BJ (cell line): ENCODE measurements at places on chromosomes 5 and 9. TPM values are rescaled to one million over a fixed set of nuclear protein-coding genes. Genes with fewer than 3 reads are reported as not detected.

- no peak for DNase-seq
Observed at GRCh38 chr5:137453483-137454080, 45.5 kb downstream of the SPOCK1 start.

GRCh38 chr5:32932241-32932935, 221.3 kb downstream of the NPR3 start:
- DNase-seq = no peak

Gene NANS
- 142 TPM in 2 replicates for polyA plus RNA-seq

- DNase-seq = no peak
Observed at GRCh38 chr9:131736431-131736830, 3.4 kb downstream of the RAPGEF1 start.

DNA sequence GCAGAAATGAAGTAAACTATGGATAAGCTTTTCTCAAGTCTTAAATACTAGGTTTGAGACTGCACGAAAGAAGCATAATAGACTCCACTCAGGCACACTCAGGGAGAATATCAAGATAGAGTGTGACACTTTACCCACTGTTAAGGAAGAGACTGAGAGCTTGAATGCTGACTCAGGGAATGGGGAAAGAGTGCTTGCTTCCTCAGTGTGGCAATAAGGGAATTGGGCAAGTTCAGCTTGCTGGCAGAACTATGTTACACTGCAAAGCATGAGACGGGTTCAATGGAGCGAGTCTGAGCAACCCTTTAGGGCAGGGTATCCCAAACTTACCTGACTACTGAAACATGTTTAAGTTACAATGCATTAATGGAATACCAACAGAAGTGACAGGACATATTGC, 237.7 kb upstream of the MEF2C start:
- DNase-seq = no peak

DNA sequence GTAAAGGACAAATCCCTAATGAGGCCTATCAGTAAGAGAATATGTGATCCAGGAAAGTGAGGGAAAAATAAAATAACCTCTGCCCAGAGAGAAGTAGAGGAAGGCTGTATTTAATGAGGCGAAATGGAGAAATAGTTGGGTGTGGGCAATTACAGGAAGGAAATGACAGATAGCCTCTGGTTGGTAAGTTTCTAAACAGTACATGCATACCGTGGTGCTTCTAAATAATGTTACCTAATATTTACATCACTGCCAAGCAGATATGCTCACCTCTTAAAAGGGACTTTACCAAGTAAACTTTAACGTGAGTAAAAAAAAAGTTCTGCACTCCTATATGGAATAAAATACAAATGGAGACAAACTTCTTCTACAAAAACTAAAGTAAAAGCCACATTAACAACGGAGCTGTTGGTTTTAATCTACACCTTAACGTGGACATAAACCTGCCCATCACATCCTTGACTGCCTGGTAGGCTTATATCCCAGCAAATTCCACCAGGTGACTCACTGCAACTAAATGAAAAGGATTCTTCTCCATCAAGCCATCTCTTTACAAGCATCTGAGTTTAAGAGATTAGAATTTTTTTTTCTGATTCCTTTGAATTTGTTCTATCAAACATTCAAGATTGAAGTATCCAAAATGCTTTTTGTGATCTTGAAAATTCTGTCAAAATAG, 12.4 kb downstream of the NFIL3 start:
- no peak for DNase-seq

Gene GDA
- not detected in 2 replicates for polyA plus RNA-seq

- DNase-seq = no peak
Observed at GRCh38 chr5:144209361-144209760, 38.7 kb downstream of the KCTD16 start.

GRCh38 chr5:66621146-66621545, 25.0 kb downstream of the MAST4 start:
- DNase-seq = no peak

GRCh38 chr5:53376853-53377252, 103.6 kb upstream of the FST start:
- no peak for DNase-seq

Gene PCDHA5
- not detected in 2 replicates for polyA plus RNA-seq

Gene MTAP
- polyA plus RNA-seq = 14.2 and 18.2 TPM in 2 replicates

Gene FBLL1
- polyA plus RNA-seq = 0.56 and 0.61 TPM in 2 replicates

- DNase-seq = no peak
Observed at GRCh38 chr5:149748471-149749094, 18.5 kb downstream of the PPARGC1B start.

Gene LPAR1
- 211 and 224 TPM in 2 replicates for polyA plus RNA-seq

Gene LIX1
- polyA plus RNA-seq = not detected in 2 replicates

DNA sequence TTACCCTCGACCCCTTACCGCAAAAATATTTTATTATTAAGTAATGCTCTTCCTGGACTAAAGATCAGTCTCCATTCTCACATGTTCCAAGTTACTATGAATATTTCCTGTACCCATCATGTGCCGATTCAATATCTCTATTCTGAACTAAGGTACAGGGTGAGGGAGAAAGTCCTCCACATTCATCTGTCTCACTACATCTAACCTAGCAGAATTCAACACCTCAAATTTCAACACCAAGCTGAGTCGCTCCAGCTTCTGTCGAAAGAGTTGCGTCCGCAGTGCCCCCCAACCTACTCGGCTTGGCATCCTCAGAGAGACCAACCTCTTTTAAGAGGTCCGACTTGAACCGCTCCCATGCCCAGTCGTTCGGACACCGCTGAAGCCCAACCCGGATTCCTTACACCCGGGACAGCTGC, 1.0 kb downstream of the CERT1 start:
- no peak for DNase-seq

Gene RACK1
- polyA plus RNA-seq = 6,186 and 8,520 TPM in 2 replicates

GRCh38 chr5:76952795-76953536, at the start of gene CRHBP:
TSS of gene CRHBP (plus strand) at chr5:76953045. CDS start at chr5:76953135, 90 bp downstream.
- DNase-seq = no peak

Gene PCDHGA7
- polyA plus RNA-seq = 1.8 and 3.6 TPM in 2 replicates

GRCh38 chr5:108487951-108488350, 106.1 kb upstream of the FBXL17 start:
- DNase-seq = no peak

Gene SPAAR
- polyA plus RNA-seq = 0.23 and 0.32 TPM in 2 replicates

DNA sequence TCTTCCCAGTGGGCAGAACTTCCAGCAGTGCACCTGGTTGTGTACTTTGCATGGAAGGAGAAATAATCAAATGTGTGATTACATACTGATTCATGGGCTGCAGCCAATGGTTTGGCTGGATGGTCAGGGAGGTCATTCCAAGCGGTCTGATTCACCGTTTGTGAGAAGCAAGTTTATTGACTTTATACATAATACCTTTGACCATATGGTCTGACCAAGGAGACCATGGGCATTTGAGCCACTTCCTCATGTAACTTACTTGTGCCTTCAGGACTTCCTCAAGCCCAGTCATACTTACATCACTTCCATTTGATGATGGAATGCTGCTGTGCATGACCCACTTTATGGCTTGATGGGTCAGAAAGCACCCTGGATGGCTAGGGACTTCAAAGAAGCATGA, 41.1 kb downstream of the DAP start:
- DNase-seq = peak; percentile 80

GRCh38 chr5:7088849-7089248, 307.1 kb upstream of the ADCY2 start:
- DNase-seq = no peak

Gene CCDC183
- 0.20 and 0.33 TPM in 2 replicates for polyA plus RNA-seq

Gene ADAMTSL1
- 12.6 and 17.2 TPM in 2 replicates for polyA plus RNA-seq

Gene SCGB3A2
- polyA plus RNA-seq = not detected in 2 replicates

DNA sequence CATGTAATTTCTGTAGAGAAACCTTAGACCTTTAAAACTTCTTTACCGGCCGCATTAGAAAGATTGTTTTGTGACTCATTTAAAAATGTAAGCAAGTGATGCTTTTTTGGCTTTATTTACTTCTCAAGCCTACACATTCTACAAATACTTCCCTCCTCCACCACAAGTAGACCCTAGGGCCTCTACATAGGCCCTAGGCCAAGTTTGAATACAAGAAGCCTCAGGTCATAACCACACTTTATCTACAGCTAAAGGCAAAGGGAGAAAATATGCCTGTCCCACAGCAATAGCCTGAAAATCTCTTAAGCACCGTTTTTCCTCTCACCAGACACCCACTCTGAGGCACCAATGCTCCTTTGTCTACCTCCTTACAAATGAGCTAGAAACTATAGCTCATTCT, 53.9 kb downstream of the CSNK1A1 start:
- peak; percentile 86 for DNase-seq

- no peak for DNase-seq
Observed at GRCh38 chr5:110544603-110545002, 181.9 kb downstream of the TMEM232 start.

DNA sequence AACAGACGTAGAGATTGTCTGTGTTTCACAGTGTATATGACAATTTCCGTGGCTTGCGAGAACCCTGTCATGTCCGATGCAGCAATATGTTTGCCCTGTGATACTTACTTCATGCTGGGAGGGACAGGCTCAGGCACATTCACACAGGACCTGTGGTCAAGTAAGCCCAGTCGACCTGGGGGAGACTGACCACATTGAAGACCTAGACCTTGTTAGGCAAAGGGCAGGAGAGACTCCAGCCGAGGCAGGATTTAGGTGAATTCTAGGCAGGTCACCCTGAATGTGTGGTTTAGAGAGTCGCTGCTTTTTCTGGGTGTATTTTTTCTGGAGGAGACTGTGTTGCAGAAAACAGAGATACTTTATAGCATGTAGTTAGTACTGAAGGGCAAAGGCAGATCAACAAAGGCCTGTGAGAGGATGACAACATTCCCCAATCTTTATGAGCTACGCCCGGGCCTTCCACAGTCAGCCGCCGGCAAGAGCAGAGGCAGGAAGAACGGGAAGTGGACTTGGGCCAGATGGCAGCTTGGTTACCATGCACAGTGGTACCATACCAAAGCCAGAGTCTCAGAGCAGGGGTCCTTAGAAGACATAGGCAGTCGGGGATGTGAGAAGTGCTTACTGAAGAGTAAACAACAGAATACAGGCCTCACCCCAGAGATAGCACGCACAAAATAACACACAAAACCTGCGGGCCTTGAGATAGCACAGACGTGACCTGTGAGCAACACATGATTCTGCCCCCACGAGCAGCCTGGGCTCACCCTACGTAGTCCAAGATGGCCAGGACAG, 220.7 kb downstream of the CACNA1B start:
- DNase-seq = no peak

GRCh38 chr5:108686676-108687075, 61.0 kb upstream of the FER start:
- no peak for DNase-seq

DNA sequence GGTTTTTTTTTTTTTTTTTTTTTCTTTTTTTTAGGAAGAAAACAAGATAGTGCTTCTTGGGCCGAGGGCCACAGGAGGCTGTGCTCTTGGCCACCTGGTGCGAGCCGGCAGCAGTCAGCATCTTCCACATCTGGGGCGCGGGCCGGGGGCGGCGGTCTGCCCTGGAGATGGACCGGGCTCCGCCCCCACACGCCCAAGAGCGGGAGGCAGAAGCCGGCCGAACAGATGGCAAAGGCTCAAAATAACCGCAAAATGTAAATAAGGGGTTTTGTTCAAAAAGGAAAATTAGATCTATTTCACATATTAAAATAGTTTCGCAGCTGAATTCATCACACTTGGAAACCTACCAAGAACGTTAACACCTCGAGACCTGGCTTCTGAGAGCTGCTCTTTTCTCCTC, 51.5 kb upstream of the UBAC1 start:
- no peak for DNase-seq

GRCh38 chr5:74865804-74866595, at the start of gene FAM169A:
TSS of gene FAM169A (minus strand) at chr5:74866387. CDS start at chr5:74841676, 24,711 bp downstream.
- DNase-seq = no peak

GRCh38 chr5:9071074-9071473, 474.8 kb downstream of the SEMA5A start:
- DNase-seq = no peak

Gene SV2C
- not detected in 2 replicates for polyA plus RNA-seq

Gene CFAP157
- polyA plus RNA-seq = 0.11 TPM in 1 of 2 replicates, not detected in the other

DNA sequence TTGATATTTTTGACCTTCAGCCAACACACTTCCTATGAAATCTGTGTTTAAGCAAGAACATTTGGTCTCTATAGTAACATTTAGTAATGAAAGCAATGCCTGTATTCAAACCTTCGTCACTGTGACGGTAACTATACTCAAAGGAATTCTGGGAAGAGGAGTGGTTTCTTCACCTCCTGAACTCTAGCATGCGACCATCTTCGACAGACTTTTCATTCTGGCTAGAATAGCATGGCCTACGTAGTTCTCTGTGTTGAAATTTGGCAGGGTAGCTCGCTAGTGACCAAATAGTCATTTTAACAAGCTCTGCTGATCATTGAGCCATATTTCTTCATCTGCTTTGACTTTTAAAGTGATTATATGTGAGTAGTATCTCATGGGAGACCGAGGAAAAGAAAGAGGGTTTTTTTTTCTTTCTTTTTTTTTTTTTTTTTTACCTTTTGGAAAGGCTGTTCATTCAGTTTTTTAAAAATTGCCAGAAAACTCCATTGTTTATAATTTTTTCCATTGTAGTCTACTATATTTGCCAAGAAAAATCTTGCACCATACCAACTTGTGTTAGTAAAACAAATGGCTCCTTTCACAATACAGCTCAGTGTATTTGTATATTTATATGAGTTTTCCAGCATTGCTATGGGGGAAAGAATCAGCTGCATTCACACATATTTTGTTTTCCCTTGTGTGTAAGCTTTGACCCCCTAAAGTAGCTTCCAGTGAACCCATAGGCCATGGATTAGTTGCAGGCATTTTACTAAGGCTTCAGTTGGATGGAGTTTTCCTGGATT, 166.8 kb downstream of the NNT start:
- DNase-seq = peak; percentile 19

DNA sequence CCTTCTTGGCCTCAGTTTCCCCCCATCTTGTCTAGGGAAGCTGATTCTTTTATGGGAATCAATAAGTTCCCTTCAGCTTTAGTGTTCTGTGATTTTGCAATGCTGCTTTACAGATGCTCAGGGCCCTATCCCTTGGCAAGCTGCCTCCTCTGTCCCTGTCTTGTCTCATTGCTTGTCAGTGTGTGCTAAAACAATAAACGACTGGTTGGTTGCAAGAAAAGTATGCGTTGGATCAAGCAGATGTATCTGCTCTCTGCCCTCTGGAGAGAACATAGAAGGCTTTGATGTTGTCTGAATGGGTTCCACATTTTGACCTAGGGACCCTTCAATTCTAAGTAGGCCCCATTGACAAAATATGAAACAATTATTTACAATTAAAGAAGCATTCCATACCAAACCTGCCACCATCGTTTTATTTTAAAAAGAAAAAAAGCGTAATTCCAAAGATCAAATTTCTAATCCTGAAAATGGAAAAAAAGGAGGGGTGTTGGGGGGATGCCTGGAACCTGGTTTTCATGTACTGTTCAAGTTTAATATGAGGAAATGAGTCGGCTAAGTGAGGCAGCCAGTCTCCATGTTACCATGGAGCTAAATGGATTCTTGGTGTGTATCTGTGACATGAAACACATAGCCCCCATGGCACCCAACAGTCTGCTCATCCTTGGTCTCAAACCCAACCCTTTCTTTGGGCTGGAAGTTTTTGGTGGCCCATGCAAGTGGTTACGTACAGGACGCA, 31.2 kb upstream of the TARS1 start:
- no peak for DNase-seq

Gene ARL15
- polyA plus RNA-seq = 11.9 and 16.0 TPM in 2 replicates

DNA sequence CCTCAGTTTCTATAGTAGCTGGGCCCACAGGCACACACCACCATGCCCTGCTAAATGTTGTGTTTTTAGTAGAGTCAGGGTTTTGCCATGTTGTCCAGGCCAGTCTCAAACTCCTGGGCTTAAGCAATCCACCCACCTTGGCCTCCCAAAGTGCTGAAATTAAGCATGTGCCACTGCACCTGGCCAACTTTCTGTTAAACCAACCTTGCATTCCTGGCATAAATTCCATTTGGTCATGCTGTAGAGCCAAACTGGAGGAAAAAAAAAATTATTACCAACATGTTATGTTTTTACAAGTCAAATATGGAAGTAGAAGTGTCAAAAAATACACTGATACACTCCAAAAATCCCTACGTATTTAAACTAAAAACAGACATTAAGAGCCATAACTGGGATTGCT, 54.1 kb downstream of the ERMP1 start:
- no peak for DNase-seq
